ENCODE measurements at places on chromosomes 7 and 10.

- DNase-seq = no peak
Observed at GRCh38 chr7:33644489-33644888, 260.9 kb upstream of the BMPER start.

- DNase-seq = no peak
Observed at GRCh38 chr7:142860968-142861367, 6.1 kb downstream of the EPHB6 start.

DNA sequence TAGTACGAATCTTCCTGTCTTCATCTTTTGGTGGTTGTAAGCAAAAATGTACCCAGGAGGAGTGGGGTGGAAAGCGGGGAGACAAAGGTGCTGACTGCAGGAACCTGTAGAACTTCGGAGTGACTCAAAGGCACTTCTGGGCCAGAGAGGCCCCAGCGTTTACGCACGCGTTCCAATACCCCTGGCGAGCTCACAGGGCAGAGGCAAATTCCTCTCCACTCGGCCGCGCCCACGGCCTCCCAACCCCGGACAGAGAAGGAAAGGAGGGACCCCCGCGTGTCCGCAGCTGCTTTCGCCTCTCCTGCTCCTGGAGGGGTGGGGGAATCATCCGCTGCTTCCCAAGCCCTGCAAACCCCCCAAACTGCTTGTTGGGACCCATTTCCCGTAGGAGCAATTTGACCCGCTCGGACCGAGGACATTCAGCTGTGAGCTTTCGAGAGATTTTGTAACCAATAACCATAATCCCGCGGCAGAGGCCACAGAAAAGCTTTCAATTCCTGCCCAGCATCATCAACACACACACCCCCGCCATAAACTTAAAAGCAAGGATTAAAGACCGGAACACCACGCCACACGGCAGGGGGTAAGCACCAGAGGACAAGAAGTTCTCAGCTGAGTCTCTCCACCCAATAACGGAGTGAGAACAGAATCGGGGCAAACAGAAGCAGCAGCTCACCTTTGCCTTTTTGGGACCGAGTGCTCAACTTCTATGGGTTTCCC is 2.3 kb downstream of the IGF2BP3 start:
- no peak for DNase-seq

DNA sequence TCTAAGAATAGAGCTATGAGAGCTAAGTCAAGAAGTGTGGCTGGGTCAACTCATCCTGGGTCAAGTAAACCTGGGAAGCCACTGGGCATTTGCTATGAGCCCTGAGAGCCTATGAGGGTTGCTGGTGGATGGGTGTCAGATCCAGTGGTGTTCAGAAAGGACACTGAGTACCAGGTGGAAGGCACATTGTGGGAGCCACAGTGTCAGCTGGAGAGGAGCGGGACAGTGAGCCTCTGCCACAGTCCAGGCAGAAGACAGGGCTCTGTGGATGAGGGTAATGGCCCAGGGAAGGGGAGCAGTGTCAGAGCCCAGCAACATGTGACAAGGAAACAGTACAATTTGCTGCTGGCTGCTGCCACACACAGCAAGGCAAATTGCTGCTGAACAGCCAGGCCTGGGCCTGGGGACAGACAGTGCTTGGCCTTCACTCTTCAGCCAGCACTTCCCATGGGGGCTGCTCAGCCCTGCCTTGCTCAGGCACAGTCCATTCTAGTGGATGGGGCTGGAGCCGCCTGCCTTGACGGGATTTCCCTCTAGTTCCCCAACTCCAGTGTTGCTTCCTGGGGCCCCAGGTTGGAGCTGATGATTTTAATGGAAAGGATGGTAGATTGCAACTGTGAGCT is 90.9 kb upstream of the CHST15 start:
- no peak for DNase-seq

DNA sequence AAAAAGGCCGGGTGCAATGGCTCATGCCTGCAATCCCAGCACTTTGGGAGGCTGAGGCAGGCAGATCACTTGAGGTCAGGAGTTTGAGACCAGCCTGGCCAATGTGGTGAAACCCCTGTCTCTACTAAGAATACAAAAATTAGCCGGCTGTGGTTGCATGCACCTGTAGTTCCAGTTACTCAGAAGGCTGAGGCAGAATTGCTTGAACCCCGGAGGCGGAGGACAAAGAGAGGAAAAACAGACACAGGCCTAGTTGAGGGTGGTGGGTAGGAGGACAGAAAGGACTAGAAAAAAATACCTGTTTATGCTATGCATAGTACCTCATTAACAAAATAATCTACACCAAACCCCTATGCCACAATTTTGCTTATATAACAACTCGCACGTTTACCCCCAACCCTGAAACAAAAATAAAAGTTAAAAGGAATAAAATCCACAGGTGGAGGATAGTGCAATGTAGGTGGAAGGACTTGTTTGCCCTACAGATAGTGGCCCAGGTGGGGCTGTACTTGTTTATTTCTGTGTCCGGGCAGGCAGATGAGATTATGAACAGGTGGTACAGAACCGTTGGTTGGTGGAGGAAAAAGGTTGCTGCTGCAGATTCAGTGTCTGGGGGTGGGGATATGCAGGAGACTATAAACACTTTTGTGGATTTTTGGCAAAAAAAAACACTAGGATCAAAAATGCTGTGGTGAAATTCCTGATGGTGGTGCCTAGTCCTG is 5.1 kb downstream of the ZNF680 start:
- no peak for DNase-seq

DNA sequence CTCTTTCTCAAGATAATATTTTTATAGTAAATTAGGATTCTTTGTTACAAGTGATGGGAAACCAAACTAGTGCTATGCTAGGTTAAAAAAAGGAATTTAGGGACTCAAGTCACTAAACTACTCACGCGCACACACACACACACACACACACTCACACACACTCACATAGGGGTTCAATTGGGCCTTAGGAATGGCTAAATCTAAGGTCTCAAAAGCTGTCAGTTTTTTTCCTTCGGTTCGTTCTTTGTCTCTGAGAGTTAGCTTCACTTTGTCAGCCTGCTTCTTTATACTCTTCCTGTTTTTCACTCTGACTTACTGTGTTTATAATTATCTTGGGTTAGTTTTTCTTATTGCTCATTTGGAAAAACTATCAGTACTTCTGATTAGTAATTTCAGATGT is 138.9 kb downstream of the ADK start:
- no peak for DNase-seq

- no peak for DNase-seq
Observed at GRCh38 chr7:148696787-148697186, 1.9 kb upstream of the CUL1 start.

DNA sequence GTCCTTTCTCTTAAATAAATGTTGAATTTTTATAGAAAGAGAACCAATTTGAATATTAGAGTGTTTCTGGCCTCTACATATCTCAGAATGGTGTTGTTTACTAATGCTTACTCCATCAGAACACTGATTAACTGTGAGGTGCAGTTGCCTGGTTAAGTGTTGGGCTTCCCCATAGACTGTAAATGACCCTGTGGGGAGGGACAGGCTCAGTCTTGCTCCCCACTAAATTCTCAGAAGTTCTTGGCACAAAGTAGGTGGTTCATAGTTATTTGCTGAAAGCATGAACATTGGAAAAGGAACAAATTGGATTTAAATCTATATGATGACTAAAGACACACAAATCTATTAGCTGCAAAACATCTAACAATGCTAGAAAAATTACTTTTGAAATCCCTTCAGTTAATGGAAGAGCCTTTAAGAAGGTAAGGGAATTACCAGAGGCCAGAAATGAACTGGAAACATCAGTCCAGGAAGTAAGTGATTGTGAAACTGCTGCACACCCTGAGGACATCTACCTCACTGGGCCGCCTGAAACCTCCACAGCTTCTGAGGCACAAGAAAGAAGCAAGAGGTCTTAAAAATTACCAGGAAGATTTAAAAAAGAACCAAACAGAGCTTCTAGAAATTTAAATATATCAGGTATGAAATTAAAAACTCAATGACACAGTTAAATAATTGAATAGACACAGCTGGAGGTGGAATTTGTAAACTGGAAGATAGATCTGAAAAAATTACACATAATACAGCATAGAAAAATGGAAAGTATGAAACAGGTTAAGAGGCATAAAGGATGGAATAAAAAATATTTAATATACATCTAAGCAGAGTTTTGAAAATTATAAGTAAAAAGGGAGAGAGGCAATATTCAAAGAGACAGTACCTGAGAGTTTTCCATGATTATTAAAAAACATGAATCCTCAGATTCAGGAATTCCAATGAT is 17.8 kb upstream of the COMTD1 start:
- no peak for DNase-seq

DNA sequence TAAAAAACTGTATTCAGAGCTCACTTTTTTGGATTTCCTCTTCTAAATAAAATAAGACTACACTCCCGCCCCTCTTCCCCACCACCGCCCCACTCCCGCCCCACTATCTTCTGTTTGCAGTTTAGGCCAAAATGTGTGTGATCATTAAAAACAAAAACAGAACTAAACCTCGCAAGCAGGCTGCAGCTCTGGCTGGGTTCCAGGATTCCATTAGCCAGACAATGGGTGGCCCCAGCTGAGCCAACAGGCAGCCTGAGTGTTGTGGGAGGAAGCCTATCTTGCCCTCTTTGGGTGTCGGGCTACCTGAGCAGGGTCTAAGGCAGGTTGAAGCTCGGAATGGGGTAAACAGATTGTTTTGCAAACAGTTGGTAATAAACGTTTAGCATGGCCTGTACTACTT is 41.7 kb downstream of the ARL4A start:
- DNase-seq = no peak

DNA sequence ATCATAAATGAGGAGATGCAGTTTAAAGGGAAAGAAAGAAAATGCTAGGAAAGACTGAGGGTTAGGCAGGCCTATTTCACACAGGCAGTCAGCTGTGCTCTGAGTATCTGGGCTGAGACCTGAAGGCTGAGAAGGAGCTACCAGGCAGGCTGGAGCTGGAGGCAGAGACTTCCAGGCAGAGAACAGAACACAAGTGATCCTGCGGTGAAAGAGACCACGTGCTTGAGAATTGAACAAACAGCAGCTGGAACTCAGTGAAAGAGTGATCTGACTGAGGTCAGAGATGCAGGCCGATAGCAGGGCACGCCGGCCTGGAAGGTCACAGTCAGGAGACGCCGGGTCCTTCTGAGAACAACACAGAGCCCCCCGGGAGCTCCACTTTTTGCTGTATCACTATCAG is 147.8 kb downstream of the ADAM12 start:
- DNase-seq = no peak

DNA sequence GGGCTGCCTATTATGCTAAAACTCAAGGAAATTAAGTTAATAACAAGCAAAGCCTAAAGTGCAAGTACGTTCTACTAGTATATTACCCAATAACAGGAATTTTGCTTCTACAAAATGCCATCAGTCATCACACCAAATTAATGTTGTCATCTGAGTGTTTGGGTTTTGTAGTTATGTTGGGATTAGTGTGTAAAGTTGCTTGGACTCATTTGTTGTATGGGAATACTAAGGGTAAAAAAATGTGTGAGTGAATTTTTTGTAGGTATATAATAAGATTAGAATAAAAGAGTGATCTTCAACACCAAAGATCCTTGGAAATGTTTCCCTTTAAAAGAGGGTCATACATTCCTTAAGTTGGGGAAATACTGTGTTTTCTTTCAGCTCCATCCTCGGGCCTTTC is 38.6 kb downstream of the NRP1 start:
- no peak for DNase-seq

- DNase-seq = no peak
Observed at GRCh38 chr10:88377510-88377909, 205.6 kb downstream of the RNLS start.

- DNase-seq = no peak
Observed at GRCh38 chr7:66826649-66827048, 86.1 kb downstream of the RABGEF1 start.

DNA sequence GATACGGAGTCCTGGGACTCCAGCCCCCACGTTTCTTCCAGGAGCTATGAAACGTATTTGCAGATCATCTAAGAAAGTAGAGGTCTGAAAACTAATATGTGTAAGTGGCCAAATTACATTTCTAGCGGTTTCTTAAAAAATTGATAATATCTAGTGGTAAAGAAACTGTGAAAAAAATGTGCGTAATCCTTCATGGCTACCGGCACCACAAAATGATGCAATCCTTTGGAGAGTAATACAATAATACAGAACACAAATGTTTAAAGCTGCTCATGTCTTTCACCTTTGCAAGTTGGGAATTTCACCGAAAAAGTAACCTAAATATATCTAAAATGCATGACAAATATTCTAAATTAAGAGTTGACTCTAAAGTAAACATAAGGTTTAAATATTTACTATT is 742.1 kb downstream of the GRID1 start:
- no peak for DNase-seq

DNA sequence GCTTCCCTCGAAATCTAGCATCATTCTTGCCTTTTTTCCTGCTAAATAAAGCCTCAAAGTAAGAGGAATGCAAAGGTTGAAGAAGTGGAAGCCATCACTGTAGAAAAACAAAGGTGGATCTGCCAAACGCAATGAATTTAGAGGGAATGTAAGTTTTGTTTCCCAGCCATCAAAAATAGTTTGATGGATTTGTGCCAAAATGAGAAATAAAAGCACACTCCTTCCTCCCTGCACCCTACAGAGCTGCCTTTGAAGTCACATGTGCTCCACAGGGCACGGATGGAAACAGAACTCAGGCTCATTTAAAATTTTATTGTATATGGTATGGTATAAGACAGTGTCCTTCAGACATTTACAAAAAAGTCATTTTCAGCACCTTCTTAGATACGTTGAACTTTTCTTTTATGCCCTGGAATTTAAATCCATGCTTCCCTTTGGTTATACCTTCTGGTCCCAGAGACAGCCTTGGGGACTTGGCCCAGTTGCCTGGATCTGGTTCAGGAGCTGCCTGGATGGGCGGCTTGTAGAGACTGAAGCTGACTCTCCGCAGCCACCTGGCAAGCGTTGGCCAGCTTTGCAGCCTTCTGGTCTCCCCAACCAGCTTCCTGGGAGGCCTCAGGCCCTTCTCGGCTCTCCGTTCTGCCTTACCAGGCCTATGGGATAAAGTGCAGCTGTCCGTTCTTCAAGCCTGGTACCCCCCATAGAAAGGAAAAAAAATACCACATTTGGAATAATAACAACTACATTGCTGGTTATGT is 228.5 kb upstream of the NEBL start:
- DNase-seq = no peak

DNA sequence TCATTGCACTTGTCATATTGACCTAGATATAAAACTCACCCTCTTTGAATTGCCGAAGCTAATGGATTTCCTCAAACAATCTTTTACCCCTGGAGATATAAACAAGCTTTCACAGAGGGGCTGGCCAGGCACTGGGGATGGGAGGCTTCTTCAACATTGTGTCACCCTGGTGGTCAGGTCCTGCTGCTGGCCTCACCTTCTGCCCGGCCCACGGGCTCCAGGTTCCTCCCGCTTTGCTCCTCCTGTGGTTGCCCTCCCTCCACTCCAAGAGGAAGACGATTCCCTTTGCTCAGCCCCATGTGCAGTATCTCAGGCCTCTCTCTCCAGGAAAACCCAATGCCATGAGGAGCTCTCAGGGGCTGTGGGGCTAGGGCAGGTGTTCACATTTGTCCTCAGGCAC is 118.1 kb upstream of the ADCY1 start:
- no peak for DNase-seq

- no peak for DNase-seq
Observed at GRCh38 chr10:132982301-132982989, 40.1 kb upstream of the CFAP46 start.

- DNase-seq = no peak
Observed at GRCh38 chr10:14047431-14047830, 283.3 kb downstream of the FRMD4A start.
